Inflammatory macrophage treated with lipopolysaccharide for 1 hour (primary cell): ENCODE measurements at places on chromosomes 5 and 9.

GRCh38 chr5:160060001-160060400 is 51.1 kb downstream of the TTC1 start:
- no peak for DNase-seq

DNA sequence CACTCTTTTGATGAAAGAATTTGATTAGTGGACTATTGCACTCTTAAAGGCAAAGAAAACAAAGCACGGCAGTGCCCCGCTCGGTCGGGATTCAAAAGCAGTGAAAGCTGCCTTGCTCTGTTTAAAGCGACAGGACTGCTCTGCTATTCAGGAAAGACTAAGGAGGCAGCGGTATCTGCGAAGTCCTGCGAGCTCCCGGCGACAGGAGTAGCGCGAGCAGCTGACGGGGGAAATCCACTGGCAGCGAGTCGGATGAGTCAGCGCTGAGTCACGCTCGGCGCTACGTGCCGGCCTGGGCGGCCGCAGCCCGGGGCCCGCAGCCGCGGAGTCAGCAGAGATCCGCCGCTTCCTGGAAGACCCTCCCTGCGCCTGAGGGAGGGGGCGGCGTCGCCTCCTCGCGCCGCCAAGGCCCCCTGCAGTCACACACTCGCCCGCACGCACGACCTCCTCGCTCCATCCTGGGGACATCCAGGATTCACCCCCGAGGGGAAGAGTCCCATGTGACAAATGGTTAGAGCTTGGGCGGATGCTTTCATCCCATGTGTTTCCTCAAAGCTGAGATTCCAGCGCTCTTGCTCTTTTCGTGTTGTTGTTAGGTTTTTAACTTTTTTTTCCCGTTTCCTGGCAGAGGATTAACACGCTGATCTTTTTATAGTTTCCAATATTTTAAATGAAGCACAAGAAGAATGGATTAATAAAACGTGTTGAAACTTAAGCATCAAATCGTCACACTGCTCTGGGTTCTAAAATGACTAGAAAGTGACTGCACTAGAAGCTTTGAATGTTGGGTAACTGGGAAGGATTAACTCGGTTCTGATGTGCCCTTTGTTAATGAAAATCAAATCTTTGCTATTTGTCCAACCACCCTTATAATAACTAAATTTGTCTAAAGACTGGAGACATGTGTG is 102.5 kb downstream of the ARRDC3 start:
- DNase-seq = peak; percentile 94

DNA sequence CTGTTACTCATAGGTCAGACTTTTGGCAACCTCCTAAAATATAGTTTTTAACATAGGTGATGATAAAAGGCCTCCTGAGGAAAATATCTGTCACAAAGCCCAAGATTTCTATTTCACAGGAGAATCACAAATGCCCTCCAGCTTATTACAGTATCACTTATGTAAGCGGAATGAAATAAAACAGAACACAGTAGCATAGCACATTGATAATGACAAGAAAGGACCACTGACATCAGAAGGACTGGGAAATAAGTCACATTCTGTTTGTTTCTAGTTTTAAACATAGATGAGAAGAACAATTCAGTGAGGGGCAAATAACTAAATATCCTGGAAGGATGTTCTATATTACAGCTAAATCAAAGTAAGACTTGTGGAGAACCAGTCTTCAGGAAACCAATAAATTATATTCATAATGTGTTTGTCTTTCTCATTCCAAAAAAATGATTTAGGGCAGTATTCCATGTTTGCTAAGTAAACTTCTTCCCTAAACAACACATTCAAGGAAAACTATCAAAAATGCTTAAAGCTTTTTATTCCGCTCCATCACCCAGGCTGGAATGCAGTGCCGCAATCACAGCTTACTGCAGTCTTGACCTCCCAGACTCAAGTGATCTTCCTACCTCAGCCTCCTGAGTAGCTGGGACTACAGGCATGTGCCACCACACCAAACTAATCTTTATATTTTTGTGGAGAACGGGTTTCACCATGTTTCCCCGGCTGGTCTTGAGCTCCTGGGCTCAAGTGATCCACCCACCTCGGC is 20.8 kb upstream of the CTNNAL1 start:
- no peak for DNase-seq

- DNase-seq = no peak
Observed at GRCh38 chr5:138770977-138771376, 17.8 kb downstream of the CTNNA1 start.

DNA sequence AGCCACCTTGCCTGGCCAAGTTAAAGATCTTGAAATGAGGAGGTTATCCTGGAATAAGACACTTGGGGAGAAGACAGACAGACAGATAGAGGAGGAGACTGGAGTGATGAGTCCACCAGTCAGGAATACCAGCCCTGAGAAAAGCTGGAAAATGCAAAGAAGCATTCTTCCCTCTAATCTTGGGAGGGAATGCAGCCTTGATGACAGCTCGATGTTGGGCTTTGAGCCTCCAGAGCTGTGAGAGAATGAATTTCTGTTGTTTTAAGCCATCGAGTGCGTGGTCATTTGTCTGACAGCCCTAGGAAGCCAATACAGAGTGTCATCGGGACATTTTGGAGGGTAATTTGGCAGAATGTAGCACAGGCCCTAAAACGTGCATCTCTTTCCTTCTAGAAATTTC is 199.1 kb upstream of the IER5L start:
- DNase-seq = no peak

- DNase-seq = no peak
Observed at GRCh38 chr9:137309368-137310188, 7.5 kb upstream of the NRARP start.

DNA sequence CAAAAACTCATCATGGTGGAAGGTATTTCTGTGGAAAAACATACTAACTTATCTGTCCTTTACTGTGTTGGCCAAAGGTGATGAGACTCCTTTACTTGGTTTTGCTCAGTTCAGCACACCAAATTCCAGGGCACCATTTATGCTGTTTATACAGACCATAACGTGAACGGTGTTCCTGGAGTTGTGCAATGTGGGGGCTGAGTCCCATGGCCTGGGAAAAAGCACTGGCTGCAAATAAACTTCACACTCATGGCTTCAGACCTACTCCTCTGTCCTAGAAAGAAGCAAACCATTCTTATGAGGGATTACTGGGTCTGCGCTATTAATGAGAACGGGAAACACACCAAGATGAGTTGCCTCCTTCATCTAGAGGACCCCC is 10.4 kb downstream of the FREM1 start:
- DNase-seq = no peak

DNA sequence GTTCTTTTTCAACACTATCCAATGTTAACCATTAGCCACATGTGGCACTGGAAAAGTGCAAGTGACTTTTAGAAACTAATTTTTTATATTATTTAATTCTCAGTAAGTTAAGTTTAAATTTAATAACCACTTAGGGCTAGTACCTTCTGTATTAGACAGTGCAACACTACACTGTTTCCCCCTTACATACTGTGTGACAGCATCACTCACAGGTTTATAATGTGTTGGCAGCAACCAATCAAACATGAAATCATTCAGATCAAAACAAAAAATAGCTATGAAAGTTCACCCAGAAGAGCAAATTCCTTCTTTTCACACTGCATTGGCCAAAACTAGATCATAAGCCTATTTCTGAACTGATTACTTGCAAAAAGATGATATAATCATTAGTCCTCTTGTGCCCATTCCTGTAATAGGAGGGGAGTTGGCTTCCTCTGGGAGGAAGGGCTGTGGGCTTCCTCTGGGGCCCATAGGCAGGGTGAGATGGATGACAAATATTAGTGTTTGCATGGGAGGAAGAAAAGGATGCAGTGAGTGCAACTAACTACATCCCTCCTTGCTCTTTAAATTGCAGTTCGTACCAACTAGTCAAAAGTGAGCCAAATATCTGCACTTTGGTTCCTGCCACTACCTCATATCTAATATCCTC is 708.1 kb upstream of the RGMB start:
- no peak for DNase-seq

GRCh38 chr5:84573017-84573712 is 188.5 kb upstream of the EDIL3 start:
- no peak for DNase-seq

DNA sequence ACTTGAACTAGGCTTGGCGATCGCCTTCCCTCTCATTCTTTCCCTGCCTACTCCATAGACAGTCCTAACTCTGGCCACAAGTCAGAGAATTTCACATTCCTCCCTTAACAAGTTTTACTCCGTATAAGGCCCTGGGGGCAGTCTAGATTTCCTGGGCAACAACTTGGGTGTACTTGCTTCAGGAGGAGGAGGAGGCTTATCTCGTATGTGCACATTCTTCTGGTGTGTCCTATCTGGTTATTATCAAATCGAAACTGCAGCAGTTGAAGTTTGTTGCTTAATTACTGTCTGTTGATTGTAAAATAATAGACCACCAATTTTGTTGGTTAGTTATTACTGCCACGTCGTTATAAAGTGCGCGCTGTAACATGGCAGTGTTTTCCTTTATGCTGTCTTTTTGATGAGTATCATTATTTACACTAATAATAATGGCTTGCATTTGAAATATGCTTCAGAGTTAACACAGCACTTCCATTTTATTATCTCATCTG is 42.0 kb downstream of the PIP5K1B start:
- DNase-seq = no peak

DNA sequence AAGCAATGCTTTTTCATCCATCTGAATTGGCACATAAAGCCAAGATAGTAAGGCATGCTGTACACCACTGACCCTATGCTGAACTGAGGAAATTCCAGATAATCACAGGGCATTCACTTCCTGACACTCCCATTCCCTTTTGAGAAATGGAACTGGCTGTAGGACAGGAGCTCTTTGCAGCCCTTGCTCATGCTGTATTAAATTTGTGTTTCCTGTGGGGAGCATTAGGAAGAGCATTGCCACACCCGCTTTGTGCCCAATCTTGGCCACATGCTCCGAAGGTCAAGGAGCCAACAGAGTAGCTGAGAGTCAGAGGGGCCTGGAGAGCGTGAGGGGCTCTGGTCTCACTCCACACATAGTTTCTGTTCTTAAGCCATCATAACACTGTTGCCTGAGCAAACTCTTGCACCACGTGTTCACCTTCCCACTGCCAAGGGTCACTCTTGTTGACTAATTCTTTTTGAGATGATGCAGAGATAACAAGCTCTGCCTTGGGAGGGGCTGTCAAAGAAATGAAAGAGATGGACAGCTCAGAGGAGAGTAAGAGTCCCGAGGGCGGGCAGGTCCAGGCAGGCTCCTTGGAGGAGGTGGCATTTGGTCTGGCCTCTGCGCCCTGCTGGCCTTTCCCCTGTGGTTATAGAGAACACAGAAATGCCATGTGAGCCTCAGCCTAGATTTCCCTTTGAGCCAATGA is 31.7 kb upstream of the ARAP3 start:
- no peak for DNase-seq

DNA sequence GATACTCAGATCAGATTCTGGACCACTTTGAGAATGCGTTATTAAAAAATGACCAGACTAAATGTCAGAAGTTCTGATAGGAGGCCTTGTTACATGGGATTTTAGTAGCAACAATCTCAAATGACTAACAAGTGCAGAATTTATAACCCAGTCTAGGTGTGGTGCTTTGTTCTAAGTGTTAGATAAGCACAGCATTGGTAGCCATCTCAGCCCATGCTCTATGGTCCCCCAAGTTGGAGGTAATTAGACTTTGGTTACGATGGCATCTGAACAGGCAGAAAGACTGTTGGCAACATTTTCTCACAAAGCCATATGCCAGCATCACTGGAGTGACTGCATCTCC is 140.4 kb upstream of the RPS23 start:
- DNase-seq = peak; percentile 12

- DNase-seq = no peak
Observed at GRCh38 chr5:94690778-94691177, 72.3 kb downstream of the SLF1 start.

DNA sequence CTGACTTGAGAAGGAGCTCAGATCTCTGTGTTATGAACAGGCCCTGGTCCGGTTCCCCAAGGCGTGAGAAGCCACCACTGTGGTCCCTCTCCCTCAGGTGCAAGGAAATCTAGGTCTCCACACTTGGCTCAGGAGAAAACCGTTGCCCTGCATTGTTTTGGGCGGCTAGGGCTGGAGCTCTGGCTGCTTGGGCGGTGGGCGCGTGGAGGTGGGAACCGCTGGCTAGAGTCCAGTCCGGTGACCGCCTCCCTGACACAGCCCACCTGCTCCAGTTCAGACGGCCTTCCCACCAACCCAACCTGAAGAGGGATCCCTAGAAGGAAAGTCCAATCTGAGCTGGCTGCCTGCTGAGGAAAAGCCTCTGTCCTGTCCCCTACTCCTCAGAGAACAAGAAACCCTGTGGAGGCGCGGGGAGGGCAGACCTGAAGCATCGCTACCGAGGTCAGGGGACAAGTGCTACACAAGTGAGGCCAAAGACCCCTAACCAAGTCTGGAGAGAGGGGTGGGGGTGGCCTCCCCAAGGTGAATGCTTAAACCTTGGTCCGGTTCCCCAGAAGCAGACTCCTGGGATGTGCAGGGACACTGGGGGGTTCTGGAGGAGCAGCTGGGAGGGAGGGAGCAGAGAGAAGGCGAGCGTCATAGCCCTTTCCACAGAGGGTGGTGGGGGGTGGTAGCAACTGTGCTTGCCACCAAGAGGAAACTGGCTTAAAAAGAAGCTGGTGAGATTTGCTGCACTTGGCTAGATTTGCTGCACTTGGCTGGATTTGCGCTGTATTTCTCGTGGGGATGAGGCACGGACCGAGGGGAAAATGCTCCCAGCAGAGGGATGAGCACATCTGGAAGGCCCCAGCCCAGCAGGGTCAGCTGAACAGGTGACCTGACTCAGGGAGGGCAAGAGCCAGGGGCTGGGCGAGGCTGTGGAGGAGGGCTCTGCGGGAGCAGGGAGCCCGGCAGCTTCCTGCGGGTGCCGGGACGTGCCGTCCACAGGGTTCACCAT is 65.2 kb downstream of the RAPGEF1 start:
- DNase-seq = no peak

DNA sequence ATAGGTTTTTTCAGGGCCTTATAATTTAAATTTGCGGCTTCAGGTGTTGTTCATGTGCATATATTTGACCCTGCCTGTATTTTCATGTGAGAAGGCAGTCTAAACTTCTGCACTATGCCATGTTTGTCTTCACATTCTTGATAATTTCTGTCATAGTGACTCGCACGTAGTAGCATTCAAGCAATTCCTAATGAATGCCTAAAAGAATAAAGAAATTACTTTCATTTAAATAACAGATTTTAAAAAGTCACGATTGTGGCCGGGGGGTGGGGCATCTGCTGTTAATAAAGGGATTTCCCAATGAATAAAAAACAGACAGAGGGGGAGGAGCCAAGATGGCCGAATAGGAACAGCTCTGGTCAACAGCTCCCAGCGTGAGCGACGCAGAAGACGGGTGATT is 318.0 kb downstream of the ADAMTS6 start:
- no peak for DNase-seq

GRCh38 chr5:15256485-15256884 is 243.5 kb upstream of the FBXL7 start:
- no peak for DNase-seq

DNA sequence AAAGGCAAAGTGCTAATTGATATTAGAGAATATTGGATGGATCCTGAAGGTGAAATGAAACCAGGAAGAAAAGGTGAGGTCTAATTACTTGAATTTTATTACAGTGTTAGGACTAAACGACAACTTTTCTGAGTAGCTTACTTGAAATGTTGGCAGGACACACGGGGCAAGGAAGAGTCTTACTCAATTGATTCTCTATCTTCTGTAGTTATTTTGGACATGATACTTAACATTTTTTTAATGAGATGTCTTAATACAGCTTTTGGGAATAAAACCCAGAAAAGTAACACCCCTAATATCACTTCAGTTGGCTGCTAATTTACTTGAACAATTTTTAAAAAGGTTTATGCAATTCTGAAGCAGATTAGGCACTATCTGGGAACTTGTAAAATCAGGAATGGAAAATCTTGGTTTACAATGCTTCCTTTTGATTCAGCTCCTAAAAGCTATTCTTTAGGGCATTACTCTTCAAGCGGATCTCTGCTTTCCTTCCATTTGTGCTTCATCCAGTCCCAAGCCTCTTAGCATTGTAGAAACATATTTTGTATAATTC is 13.7 kb downstream of the SUB1 start:
- no peak for DNase-seq
